Right ventricle myocardium inferior (tissue), 1 donor: ENCODE measurements at places on chromosomes 13 and 19. TPM values are rescaled to one million over a fixed set of nuclear protein-coding genes. Genes with fewer than 3 reads are reported as not detected.

The ZIM2 gene
- not detected for total RNA-seq

GRCh38 chr13:110546926-110547325 lies 14.6 kb downstream of the RAB20 start:
- peak; percentile 88 for DNase-seq

DNA sequence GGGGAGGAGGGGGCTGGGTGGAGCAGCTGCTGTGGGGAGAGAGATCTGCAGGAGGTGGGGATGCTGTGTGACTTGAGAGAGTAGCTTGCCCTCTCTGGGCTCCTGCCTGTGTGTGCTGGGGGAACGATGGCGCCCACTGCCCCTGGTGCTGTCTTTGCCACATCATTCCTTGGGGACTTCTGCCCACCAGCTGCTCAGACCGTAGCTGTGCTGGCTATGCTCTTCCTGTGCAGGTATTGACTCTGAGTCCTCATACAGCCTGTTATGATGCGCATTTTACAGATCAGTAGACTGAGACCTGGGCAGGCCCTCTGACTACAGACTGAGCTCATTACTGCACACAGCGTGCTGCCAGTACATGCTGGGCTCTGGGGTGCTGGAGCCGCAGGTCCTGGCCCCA lies 51.1 kb downstream of the DNM2 start:
- no peak for DNase-seq

GRCh38 chr13:48720621-48721020 lies 66.9 kb downstream of the CYSLTR2 start:
- DNase-seq: no peak

The PCSK4 gene
- total RNA-seq: 0.89 TPM

DNA sequence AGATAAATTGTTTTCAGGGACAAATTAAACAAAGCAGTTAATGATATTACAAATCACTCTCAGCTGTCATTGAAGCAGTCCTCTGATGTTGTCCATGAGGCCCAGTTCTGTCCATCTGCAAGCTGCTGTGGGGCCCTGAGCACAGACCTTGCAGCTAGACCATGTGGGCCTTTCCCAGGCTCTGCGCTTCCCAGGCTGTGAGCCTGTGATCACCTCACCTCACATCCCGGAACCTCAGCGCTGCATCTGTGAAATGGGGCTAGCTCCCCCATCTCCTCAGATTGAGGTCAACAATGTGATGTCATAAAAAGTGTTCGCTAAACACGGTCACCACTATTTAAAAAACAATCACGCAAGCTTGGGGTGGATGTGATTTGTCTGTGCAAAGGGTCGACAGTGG lies 51.9 kb upstream of the UQCRFS1 start:
- DNase-seq: no peak

DNA sequence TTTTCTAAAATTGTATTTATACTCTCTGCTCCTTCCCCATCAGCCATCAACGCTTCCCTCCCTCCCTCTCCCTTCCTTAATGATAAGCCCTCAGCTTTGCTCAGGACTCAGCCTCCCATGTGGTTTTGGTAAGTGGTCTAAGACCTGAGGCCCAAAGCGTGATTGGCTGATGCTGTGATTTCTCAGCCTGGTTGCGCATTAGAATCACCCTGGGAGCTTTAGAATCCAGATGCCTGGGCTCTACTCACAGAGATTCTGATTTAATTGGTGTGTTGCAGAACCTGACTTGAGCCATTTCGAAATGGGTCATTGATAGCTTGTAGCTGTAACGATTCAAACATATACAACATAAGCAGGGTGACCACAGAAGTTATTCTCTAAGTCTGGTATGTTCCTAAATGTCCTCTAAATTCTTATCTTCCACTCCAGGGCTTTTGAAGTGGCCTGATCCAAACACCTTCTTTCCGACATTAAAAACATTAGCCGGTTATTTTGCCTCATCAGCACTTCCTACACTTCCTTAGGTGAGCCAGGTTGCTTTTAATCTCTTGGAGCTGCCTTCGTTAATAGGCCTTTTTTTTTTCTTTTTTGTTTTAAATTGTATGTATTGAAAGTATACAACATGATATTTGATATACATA lies 60.6 kb downstream of the LRCH1 start:
- no peak for DNase-seq

The RNF225 gene
- not detected for total RNA-seq

DNA sequence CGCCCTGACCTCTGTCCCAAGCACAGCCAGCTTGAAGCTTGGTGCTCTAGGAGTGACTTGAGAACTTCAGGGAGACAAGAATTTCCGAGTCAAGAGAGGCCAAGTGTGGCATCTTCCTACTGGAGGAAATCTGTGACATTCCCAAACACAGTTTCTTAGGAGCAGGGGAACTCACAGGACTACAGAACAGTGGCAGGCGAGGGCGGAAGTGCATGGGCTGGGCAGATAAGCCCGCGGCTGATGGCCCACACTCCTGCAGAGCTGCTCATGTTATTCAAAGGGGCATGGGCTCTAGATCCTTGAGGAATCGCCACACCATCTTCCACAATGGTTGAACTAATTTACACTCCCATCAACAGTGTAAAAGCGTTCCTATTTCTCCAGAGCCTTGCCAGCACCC lies 168.8 kb downstream of the KATNAL1 start:
- DNase-seq: no peak

GRCh38 chr19:10390652-10391286 lies 10.4 kb upstream of the TYK2 start:
- peak; percentile 72 for DNase-seq

The PNMA8B gene
- 0.68 TPM for total RNA-seq

The FCAR gene
- 0.27 TPM for total RNA-seq

The RXFP2 gene
- not detected for total RNA-seq

DNA sequence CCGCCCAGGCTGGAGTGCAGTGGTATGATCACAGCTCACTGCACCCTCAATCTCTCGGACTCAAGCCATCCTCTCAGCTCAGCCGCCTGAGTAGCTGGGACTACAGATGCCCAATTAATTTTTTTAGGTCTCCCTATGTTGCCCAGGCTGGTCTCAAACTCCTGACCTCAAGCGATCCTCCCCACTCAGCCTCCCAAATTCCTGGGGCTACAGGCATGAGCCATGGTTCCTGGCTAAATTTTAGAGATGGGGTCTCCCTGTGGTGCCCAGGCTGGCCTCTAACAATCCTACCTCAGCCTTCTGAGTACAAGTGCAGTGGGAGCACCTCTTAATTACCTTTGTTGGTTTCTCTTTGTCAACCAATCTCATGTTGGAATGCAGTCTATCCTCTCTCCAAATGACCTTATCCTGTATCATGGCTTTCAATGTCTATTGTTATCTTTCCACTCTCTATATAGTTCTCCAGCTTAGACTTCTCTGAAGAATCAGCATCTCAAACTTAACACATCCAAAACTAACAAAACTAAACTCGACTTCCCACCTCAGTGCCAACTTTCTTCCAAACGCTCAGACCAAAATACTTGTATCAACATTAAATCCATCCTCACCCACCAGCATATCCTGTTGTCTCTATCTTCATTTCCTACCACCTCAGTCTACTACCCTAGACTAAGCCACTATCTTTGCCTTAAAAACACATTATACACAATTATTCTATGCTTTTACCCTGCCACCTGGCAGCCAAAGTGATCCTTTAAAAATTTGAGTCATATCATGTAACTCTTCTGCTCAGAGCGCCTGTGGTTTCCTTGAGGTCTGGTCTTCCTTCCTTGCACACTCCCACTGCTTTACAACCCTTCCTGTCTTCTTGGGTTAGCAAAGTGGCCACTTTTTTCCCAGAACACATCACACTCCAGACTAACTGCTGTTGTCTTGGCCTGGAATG lies 6.7 kb downstream of the TPT1 start:
- DNase-seq: no peak

- DNase-seq: no peak
These were observed 174.1 kb upstream of the STARD13 start for GRCh38 chr13:33459702-33460101.

GRCh38 chr13:97460004-97460775 lies 26.2 kb downstream of the RAP2A start:
- no peak for DNase-seq

- no peak for DNase-seq
These were observed 5.5 kb upstream of the AKAP11 start for GRCh38 chr13:42266473-42266872.

GRCh38 chr19:47284324-47284899 lies 9.7 kb downstream of the INAFM1 start:
- no peak for DNase-seq

The ZFP14 gene
- total RNA-seq: 3.2 TPM

DNA sequence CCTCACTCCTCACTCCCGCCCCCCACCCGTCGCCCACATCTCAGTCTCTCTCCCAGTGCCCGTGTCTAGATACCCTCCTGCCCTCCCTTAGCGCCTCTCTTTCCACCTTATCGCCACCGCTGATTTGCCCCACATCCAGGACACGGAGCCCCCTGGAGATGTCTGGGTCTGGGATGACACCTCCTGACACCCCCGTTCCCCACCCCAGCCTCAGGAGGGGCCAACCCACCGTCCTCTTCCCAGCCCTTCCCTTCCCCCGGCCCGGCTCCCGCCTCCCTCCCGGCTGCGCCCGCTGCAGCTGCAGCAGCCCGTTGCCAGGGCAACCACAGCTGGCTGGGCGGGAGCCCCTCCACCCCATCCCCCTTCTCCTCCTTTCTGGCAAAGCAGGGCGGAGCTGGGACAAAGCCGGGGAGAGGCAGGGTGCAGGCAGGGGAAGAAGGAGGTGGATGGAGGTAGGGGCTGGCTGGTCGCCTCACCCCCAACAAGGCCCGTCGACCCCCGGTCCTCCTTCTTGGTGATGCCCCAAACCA lies 13.5 kb downstream of the DPF1 start:
- DNase-seq: peak; percentile 79
